ENCODE measurements at places on chromosomes 5 and 9.

GRCh38 chr9:103721056-103721455 is 373.1 kb upstream of the SMC2 start:
- DNase-seq: no peak

DNA sequence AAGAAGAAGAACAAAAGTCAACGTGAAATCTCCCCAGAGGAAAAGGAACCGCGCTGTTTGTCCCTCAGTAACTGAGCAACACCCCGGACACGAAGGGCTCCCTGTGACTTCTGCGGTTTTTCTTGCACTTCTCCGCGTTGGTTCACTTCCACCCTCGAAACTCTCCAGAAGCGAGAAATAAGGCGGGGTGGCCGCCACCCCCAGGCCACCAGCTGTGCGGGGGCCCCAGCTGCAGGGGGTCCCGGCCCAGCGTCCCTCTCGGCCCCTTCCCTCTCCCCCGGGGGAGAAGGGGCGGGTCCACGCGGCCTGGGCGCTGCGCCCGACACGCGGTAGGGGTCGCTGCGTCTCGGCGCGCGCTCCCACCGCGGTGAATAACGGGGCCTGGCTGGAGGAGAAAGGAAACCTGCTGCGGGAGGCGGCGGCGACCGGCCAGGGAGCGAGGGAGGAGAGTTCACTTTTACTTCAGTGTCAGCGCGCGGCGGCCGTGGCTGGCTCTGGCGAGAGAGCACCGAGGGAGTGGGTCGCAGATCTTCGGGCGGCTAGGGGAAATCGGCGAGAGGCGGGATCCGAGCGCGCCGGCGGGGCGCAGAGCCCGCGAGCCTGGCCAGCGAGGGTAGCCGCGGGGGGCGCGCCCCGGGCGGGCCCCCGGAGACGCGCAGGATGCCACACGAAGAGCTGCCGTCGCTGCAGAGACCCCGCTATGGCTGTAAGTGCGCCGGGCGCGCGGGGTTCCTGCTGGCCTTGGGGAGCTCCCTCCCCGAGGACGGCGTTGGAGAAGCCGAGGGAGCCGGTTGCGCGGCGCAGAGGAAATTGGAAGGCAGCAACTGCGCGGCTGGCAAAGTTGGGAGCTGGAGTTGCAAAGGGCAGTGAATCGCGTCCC is at the start of gene IQGAP2:
IQGAP2 (plus strand) TSS at position 400 of the 880 bp plus-strand sequence; CDS start at position 661, 261 bp downstream.
- peak; percentile 94 for DNase-seq

GRCh38 chr5:37184748-37185364 is 64.3 kb downstream of the CPLANE1 start:
- no peak for DNase-seq

GRCh38 chr5:40652441-40653220 is 27.1 kb upstream of the PTGER4 start:
- DNase-seq: no peak

DNA sequence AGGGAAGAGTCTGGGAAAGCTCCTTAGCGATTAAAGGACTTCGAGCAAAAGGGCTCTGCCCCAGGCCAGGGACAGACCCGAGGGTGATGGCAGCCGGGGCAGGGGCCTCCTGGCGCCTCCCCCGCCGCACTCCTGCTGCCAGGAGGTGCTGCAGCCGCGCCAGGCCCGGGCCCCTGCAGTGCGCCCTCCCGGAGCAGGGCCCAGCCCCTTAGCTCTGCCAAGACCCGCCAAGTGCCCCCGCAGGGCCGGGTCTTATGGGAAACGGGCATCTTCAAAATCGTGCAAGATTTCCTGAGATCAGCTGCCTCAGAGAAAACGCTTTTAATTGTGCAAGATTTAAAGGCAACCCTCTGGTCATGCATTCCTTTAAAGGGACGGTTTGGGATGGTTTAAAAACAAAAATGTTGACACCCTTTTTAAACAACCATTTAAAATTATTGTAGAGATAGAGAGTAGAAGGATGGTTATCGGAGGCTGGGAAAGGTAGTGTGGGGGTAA is 52.4 kb downstream of the CDC14B start:
- DNase-seq: peak; percentile 45

Data from KBM-7 (cell line).